ENCODE measurements at places on chromosomes 12 and 14.

- DNase-seq: no peak
Measured at GRCh38 chr12:119781804-119782203, 95.3 kb downstream of the CIT start.

- peak; percentile 37 for DNase-seq
Measured at GRCh38 chr12:1801303-1801975, 18.9 kb upstream of the LRTM2 start.

DNA sequence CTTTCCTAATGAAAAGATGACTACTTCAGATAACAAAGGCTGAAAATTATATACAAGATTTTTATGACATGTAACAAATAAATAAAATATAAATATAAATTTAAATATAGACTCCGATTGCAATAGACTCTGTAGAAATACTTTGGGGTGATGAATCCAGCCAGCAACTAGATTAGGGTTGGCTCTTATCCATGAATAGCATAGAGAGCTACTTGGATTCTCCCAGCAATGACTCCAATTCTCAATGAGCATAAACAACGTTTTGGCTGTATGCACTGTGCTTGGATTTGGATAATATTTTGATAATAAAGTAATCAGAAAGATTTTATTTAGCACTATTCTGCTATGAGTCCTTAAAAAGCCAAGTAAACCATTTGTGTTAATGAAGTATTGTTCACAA lies 58.0 kb upstream of the LRFN5 start:
- no peak for DNase-seq

DNA sequence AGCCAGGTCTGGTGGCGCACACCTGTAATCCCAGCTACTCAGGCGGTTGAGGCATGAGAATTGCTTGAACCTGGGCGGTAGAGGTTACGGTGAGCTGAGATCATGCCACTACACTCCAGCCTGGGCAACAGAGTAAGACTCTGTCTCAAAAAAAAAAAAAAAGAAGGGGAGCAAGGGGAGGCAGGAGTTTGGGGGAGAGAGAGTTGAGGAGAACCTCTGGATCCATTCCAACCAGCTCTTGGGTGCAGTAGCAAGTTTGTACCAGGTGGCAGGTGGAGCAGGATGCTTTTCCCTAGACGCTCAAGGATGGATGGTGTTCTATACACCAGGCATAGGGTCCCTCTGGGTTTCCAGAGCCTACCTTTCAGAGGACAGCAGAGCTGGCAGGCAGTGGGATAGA lies 1.9 kb downstream of the NFE2 start:
- DNase-seq: no peak

DNA sequence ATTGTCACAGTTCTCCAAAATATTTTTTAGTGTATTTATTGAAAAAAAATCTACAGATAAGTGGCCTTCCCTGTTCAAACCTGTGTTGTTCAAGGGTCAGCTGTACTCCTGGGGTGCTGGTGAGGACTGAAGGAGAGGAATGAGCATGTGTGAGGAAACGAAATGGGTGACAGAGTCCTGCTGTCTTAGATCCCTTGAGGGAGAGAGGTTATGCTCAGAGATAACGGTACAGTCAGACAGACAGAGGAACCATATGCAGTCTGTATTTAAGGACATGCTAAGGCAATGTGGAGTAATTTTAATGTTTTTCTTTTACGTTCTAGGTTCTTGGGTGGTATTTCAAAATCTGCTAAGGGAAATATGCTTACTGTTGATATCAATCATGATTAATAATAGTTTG lies 352.9 kb upstream of the RGS6 start:
- DNase-seq: no peak

DNA sequence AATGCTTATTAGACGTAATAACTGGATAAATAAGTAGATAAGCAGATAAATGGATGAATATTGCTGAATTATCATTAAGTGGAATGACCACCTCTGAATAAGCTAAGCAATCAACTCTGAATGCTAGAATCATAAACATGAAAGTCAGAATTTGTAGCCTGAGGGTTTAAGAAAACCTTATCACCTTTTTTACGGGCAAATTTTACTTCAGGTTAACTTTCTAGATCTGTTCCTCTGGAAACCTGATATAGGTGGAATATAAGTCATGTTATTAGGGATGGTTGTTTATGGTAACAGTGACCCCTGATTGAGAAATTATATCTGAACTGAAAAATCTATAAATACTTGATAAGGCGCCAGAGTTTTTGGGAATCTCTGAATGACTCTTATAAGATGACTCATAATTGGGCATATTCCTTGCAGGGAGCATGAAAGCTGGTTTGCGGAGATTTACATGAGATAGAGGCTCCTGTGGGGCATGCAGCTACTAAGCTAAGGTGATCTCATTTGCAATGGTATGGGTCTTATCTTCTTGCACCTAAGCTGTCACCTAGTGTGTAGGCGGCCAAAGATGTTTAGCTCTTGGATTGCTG lies 12.1 kb downstream of the SPX start:
- no peak for DNase-seq
